ENCODE measurements at places on chromosomes 16 and 17.
A peak's percentile ranks its signal among the peaks of the same experiment; 100 is the strongest.

DNA sequence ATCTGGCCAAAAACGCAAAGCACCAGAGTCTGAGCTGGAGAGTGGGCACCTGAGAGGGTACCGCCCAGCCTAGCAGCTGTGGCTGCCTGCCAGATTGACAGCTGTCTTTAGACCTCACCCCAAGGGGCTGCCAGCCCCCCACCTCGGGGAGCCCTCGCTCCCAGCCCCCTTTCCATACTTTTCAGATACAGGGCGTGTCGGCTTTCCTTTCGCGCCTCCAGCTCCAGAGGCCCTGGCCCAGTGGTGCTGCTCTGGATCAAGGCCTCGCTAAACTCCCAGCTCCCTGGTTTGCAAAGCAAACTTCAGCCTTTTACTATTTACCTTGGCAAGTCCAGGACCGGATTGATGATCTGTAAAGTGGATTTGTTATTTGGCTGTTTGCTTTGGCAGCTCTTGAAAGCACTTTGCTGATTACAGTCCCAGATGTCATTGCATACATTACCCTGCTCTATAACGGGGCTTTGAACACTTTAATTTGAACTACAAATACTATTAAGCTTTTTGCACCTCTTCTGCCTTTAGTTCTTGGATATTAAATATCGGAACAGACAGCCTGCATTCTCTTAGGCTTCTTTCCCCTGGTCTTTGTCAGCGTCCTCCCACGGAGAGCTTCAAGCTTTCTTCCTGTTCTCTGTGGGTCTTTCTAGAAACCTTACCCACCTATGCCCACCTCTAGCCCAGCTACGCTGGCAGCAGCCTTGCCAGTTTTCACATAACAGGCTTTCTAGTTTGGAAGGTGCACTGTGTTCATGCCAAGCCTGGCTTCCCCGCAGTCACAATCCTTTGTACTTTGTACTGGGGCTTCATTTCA lies 63.6 kb upstream of the TBX2 start:
- peak; percentile 32 for DNase-seq

- DNase-seq, result peak; percentile 59
Observed at GRCh38 chr17:39209317-39210092, 9.4 kb downstream of the RPL19 start.

- DNase-seq, result peak; percentile 69
Observed at GRCh38 chr16:72172105-72173034, at the start of gene PMFBP1. Gene PMFBP1, minus strand, starts transcription at chr16:72172155. Its CDS starts 947 bp downstream, at chr16:72171208.

DNA sequence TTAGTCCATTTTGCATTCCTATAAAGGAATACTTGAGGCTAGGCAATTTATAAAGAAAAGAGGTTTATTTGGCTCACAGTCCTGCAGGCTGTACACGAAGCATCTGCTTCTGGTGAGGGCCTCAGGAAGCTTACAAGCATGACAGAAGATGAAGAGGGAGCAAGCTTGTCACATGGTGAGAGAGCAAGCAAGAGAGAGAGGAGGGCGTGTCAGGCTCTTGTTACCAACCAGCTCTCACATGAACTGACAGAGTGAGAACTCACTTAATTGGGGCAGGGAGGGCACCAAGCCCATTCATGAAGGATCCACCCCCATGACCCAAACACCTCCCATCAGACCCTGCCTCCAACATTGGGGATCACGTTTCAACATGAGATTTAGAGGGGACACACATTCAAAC lies 1.6 kb downstream of the CHCT1 start:
- no peak for DNase-seq

DNA sequence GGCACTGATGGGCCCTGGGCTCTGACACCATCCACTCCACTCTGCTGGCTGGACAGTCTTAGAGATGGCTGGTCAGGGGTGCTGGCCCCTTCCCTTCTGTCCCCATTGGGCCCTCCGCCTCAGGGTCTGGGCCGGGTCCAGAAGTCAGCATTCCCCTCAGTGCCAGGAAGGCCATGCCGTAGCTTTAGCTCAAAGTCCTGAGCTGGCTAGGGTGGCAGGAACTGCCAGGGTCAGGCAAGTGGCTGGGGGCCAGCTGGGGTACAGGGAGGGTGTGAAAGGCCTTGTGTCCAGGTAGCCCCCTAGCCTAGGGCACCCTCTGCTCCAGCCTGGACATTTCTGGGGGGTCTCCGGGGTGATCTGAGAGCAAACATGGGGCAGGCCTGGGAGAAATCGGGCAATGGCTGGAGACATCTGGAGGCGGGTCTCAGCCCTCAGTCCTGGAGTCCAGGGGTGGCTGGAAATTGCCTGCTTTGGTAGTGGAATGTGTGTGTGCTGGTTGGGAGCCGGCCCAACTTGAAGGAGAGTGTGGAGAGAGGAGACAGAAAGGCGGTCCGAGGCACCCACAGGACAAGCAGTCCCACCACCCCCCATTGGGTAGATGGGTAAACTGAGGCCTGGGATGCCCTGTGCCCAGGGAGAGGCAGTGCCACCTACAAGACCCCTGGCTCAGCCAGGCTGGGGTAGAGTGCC lies 32.5 kb downstream of the TPSG1 start:
- DNase-seq, result no peak

- DNase-seq, result no peak
Observed at GRCh38 chr17:55340176-55340575, 75.4 kb downstream of the HLF start.

- no peak for DNase-seq
Observed at GRCh38 chr17:2723505-2723996, 12.0 kb upstream of the CLUH start.

DNA sequence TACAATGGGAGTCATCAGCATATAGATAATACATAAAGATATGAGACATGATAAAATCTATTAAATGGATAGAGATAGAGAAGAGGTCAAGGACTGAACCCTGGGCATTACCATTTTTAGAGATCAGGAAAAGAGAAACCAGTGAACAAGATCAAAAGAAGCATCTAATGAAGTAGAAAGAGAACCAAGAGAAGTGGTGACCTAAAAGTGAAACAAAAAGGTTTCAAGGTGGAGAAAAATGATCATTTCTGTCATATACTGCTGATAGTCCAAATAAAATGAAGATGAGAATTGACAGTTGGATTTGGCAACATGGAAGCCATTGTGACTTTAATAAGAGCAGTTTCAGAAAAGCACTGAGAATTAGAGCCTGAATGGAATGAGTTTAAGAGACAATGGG lies 165.1 kb downstream of the PPM1E start:
- no peak for DNase-seq

- no peak for DNase-seq
Observed at GRCh38 chr17:9986754-9987382, 81.8 kb upstream of the RCVRN start.

Measured in mucosa of gallbladder (tissue), 1 donor.